Activated T-helper 1 cell treated with anti-CD3 and anti-CD28 coated beads, Interleukin-2, amount 50 U/mL, for 16 hours (primary cell): ENCODE measurements at places on chromosomes 7 and 10.

- DNase-seq = no peak
Measured at GRCh38 chr7:155470186-155470487, 12.2 kb downstream of the EN2 start.

DNA sequence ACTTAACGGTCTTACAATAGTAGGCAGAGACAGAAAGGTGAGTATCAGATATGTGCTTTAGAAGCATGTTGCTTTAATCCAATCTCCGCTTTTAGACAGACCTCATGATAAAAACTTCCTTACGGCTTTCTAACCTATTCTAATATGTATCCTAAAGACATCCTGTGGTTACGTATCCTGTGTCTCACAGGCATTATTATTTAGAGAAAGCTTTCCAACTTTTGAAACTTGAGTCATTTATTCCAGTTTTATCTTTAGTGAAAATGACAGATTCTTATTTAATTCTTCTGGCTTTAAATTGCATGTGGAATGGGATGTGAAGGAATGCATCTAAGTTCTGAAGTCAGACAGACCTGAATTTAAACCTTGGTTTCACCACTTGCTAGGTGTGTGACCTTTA, 118.9 kb downstream of the OTUD1 start:
- no peak for DNase-seq

- DNase-seq = no peak
Measured at GRCh38 chr7:48130658-48131108, 40.6 kb upstream of the ABCA13 start.

- DNase-seq = no peak
Measured at GRCh38 chr10:104734433-104734832, 93.3 kb downstream of the SORCS3 start.

- no peak for DNase-seq
Measured at GRCh38 chr10:109696981-109697775, 226.1 kb downstream of the XPNPEP1 start.

DNA sequence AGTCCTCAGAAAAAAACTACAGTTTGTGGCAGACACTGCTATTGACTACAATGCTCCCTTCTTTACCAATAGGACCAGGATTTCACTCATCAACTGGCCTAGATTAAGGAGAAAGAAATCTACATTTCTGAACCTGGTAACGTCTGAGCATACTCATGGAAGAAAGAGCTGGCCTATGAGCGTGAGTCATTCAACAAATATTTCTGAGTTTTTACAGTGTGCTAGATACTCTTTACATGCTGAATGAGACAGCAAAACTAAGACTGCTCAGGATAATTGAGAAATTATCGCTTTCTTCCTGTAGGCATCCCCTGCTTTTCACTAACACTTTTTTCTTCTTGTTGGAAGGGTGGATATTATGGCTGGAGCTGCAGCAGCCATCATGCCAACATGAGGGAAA, 609.7 kb downstream of the TNS3 start:
- no peak for DNase-seq

DNA sequence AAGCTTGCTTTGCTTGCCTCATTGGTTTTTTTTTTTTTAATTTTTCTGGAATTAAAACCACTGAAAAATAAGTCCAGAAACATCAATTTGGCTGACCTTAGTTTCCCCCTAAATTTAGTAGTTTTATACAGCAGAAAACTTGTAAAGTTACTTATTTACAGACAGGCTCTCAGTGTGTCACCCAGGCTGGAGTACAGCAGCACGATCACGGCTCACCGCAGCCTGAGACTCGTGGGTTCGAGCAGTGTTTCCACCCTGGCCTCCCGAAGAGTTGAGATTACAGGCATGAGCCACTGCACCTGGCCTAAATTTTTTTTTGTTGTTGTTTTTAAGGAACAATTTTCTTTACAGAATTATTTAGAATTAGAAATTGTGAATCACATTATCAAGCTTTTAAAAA, 250.5 kb downstream of the SDK1 start:
- DNase-seq = no peak

- DNase-seq = no peak
Measured at GRCh38 chr7:121795736-121796135, 77.2 kb upstream of the PTPRZ1 start.

DNA sequence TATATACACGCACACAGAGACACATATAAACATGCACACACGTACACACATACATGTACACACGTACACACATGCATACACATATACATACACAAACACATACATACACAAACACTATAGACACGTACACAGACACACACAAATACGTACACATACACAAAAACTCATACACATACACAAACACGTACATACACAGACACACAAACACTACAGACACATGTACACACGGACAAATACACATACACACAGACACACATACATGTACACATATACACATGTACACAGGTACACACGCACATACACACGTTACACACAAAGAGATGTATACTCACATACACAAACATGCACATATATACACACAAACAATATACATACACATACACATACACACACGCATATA, 35.2 kb upstream of the GTF2IRD1 start:
- no peak for DNase-seq

GRCh38 chr7:68362745-68363518, 1235.3 kb upstream of the AUTS2 start:
- no peak for DNase-seq

DNA sequence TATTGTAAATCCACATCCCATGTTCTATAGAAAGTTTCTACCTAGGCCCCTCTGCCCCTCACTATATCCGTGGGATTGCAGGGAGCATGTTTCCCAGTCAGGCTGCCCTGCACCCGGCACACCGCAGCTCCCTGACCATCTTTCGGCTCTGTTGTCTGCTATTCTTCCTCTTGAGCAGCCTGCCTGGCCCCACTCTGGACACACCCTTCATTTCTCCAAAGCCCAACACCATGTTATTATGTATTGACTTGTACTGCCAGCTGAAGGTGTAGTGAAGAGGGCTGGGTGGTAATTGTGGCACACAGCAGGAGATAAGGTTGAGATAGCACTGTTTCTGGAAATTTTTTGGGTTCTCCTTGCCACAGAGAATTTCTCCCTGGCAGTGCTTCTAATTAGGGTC, 9.8 kb downstream of the LRMDA start:
- no peak for DNase-seq

- no peak for DNase-seq
Measured at GRCh38 chr10:83142074-83142563, 997.2 kb upstream of the GHITM start.

GRCh38 chr7:158419238-158419785, 168.3 kb downstream of the PTPRN2 start:
- no peak for DNase-seq

GRCh38 chr7:74175340-74175739, 1.2 kb downstream of the EIF4H start:
- DNase-seq = no peak

- no peak for DNase-seq
Measured at GRCh38 chr10:14740684-14741247, 33.9 kb downstream of the FAM107B start.

- no peak for DNase-seq
Measured at GRCh38 chr7:200290-200689, 7.9 kb downstream of the FAM20C start.

GRCh38 chr10:52864201-52865106, 91.9 kb upstream of the MBL2 start:
- DNase-seq = no peak

GRCh38 chr7:101782896-101783295, 34.5 kb upstream of the CUX1 start:
- DNase-seq = no peak

- peak; percentile 19 for DNase-seq
Measured at GRCh38 chr7:148697256-148698006, 1.3 kb upstream of the CUL1 start.

GRCh38 chr10:97981816-97982215, 48.6 kb downstream of the CRTAC1 start:
- DNase-seq = no peak

- DNase-seq = no peak
Measured at GRCh38 chr10:123165445-123166072, 11.4 kb downstream of the BUB3 start.

DNA sequence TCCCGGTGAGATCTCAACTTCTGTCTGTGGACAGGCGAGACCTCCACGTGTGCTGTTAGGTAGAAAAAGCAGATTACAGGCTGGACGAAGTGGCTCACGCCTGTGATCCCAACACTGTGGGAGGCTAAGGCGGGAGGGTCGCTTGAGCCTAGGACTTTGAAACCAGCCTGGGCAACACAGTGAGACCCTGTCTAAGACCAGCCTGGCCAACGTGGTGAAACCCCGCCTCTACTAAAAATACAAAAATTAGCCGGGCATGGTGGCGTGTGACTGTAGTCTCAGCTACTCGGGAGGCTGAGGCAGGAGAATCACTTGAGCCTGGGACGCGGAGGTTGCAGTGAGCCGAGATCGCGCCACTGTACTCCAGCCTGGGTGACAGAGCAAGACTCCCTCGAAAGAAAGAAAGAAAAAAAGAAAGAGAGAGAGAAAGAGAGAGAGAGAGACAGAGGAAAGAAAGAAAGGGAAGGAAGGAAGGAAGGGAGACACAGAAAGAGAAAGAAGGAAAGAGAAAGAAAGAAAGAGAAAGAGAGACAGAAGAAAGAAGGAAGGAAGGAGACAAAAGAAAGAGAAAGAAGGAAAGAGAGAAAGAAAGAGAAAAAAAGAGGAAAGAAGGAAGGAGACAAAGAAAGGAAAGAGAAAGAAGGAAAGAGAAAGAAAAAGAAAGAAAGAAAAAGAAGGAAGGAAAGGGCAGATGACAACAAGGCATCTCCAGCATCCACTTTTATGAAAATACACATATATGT, 29.6 kb upstream of the SUN1 start:
- DNase-seq = no peak

GRCh38 chr7:151087245-151088018, 1.2 kb downstream of the AGAP3 start:
- peak; percentile 22 for DNase-seq

- DNase-seq = no peak
Measured at GRCh38 chr7:57199252-57199651, 67.0 kb upstream of the ZNF479 start.

DNA sequence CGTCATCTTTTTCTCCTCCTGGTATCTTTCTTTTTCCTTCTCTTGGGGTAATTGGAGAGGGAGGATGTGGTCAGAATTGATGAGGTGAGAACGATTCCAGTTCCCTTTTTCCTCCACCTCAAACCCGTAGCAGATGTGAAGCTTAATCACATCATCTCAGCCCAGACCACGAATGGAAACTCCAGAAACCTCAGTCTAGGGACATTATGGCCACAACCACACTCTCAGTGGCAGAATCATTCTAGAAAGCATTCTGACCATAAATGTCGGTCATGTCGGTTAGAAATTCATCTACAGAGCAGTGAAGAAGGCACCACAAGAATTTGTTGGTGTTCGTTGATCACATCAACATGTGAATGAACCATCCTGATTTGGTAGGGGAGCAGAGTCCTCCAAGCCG, 78.7 kb downstream of the GATA3 start:
- DNase-seq = no peak

GRCh38 chr10:109962247-109962646, 38.9 kb upstream of the XPNPEP1 start:
- DNase-seq = no peak

DNA sequence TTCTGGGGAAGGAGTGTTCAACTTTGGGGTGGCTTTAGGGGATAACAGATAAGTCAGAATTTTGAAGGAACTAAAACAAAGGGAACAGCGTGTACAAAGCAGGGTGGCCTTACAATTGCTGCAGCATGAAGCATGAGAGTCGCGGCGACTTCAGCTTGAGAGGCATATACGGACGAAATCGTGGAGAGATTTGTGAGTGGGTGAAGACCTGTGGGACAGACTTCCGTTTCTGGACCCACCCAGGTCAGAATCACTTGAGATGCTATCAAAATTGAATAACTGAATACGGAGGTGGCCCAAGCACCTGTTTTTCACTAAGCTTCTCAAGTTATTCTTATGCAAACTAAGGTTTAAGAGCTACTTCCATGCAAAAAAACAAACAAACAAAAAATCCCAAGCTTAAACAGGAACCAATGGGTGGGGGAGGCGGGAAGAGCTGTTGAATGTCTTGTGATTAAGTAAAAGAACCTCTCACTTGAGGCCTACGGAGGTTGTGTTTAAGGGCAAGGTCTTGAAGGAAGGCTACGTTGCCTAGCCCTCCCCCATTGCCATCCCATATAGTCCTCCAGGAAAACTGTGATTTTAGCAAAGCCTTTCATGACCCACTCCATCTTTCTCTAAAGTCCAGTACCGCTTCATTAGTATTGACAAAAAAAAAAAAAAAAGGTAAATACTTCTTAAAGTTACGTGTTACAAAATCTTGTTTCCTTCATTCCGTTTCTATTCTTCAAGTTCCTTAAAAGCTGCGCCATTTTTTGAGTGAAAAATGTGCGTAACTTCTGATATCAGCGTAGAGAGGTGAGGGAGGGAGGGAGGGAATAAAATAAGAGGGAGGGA, 1.3 kb upstream of the TRIM24 start:
- DNase-seq = no peak

- no peak for DNase-seq
Measured at GRCh38 chr7:2247141-2247995, 5.3 kb downstream of the NUDT1 start.

- no peak for DNase-seq
Measured at GRCh38 chr7:159030490-159031134, 114.1 kb downstream of the VIPR2 start.

DNA sequence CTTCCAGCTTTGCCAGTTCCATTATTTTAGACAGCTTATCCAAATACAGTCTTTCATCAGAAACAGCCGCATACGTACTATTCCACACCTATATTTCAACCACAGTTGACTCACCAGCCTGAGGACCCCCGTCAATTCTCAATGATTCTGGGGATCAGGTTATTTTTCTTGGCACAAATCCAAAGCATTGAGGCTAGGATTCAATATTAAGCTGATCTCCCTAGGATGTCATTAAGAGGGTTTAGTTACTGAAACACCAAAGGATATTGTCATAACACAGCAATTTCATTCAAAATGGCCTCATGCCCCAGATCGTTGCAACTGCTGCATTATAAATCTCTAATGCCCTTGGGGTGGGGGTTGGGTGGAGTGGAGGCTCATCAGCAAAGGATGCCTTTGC, 214.6 kb downstream of the PTEN start:
- DNase-seq = no peak

- DNase-seq = no peak
Measured at GRCh38 chr10:23742807-23743206, 303.9 kb downstream of the OTUD1 start.

GRCh38 chr7:12422554-12423320, 19.1 kb upstream of the VWDE start:
- no peak for DNase-seq

GRCh38 chr7:102412548-102412947, 16.4 kb downstream of the PRKRIP1 start:
- DNase-seq = no peak

- DNase-seq = no peak
Measured at GRCh38 chr7:116552602-116553001, 27.8 kb downstream of the CAV1 start.

DNA sequence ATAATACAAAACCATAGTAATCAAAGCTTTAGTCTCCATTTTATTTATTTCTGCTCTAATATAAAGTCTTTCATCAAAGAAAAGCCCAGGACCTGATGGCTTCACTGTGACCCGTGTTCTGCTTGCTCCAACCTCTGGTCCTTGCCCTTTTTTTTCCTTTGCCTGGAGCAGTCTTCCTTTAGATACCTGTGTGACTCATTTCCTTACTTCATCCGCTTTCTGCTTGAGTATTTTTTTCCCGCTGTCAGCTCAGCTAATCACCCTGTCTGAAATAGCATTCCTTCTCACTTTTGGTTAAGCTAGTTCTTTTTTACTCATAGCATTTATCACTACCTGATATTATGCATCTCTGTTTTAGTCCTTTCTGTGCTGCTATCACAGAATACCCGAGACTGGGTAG, 194.8 kb downstream of the ABCA13 start:
- DNase-seq = no peak
